Caki2 (cell line): ENCODE measurements at places on chromosomes 12 and 14. TPM values are rescaled to one million over a fixed set of nuclear protein-coding genes. Genes with fewer than 3 reads are reported as not detected.

DNA sequence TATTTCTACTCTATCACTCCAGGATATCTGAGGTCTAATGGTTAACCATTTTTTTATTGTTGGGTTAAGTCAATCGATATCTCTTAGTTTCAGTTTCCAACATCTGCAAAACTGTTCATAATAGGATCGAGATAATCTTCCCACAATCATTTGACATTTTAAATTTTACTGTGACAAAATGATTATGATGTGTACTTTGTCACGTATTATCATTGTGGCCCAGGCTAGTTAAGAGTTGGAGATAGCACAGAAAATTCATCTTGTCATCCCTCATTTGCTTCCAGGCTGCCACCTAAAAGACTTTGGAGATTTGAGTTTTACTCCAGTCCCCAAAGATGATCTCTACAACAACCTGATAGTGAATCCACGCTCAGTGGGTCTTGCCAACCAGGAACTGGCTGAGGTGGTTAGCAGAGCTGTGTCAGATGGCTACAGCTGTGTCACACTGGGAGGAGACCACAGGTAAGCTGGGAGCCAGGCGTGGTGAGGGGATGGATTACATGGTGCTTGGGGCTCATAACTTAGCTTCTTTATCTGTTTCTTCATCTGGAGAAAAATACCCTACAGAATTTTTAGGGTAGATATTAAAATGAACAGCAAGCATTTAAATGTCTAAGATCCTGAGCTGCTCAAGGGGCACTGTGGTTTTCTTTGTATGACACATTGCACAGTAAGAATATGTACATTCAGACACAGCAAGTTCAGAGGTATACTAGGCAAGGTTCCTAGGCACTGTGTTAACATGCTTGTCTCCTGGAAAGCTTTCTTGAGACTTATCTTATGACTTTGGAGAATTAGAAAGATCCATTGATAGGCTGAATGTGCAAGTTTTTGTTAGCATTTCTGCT lies 22.4 kb downstream of the ARG2 start:
- no peak for DNase-seq

The SMAGP gene
- 0.43 and 2.0 TPM in 2 replicates for total RNA-seq

GRCh38 chr12:126811391-126811790 lies 1455.6 kb upstream of the TMEM132C start:
- no peak for DNase-seq

GRCh38 chr12:59823567-59823966 lies 227.7 kb downstream of the SLC16A7 start:
- DNase-seq, result no peak

DNA sequence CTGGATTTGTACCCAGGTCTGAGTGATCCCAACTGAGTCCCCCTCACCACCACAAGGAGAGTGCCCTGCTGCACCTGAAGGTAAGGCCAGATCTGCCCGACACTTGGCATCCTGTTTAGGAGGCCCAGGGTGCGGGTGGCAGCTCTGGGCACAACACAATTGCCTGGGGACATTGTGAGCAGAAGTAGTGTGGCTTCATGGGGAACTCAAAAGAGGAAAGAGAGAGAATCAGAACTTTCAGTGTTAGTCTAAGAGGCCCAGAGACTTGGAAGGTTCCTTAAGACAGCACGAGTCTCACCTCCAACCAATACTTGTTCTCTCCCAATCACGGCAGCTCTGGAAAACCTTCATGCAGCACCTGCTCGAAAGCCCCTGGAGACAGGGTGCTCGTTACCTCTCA lies 6.6 kb upstream of the SLC8B1 start:
- no peak for DNase-seq

The TMPRSS12 gene
- total RNA-seq, result not detected in 2 replicates

DNA sequence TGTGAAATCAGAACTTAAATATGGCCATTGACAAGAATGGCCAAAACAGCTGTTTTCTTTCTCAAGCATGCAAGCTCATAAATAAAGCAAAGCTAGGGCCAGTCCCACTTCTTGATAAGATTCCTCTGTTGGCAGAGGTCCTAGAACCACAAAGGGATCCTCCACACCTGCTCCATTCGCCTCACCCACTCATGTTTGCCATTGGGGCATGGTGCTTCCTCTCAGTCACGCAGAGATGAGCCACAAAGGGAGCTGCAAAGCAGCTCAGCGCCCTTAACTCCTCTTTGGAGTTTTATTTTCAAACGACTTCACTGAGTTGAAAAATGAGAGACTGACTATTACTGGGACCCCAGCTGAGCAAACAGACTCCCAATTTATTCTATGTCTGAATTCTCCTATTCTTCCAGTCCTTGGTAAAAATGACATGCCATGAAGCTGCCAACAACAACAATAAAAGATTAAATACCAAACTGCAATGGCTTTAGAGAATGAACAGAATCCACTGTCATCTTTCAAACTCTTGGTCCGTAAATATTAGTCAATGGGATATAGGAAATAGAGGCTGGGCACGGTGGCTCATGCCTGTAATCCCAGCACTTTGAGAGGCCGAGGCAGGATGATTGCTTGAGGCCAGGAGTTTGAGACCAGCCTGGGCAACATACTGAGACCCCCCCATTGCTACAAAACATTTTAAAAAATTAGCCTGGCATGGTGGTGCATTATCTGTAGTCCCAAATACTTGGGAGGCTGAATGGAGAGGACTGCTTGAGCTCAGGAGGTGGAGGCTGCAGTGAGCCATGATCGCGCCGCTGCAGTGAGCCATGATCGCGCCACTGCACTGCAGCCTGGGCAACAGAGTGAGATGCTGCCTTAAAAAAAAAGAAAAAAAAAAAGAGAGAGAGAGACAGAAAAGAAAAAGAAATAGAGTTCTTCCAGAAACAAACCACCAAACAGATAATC lies 16.4 kb downstream of the MANSC1 start:
- peak; percentile 86 for DNase-seq

DNA sequence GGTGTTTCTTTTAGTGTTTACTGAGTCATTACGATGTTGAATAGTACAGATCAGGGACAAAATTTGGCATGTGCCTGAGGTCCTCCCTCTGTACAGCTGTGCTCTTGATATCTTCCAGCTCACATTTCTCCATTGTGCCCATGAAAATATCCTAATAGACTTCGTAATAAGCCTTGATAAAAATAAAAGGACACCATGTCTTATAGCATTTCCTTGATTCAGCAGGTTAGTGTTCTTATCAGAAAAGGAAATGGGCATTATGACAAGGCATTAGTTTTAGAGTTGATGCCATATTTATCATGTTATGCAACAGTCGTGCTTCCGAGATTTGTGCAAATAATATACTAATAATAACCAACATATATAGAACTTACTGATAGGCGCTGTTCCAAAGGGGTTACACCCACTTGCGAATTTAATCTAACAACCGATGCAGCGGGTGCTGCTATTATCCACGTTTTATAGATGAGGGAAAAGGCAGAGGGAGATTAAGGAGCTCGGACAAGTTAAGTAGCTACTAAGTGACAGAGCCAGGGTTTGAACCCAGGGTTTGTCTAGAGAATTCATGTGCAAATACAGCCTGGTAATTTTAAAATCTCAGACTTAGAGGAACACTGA lies 15.1 kb upstream of the WNK1 start:
- no peak for DNase-seq

DNA sequence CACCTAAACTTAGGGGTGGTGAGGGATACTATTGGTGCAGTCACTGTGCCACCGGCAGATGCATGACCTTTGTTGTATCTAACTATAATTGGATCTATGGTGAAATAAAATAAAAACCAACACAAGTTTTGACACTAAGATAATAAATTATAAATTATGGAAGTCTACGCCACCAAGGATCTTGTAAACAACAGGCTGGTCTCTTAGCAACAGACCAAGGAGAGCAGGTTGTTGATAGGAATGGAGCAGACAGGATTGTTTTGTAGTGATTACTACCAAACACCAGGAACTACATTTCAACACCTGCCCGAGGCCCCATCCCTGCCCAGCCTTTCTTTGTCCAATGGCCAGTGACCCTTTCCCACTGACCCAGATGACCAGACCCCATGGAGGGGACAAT lies 1178.0 kb downstream of the VRK1 start:
- no peak for DNase-seq

DNA sequence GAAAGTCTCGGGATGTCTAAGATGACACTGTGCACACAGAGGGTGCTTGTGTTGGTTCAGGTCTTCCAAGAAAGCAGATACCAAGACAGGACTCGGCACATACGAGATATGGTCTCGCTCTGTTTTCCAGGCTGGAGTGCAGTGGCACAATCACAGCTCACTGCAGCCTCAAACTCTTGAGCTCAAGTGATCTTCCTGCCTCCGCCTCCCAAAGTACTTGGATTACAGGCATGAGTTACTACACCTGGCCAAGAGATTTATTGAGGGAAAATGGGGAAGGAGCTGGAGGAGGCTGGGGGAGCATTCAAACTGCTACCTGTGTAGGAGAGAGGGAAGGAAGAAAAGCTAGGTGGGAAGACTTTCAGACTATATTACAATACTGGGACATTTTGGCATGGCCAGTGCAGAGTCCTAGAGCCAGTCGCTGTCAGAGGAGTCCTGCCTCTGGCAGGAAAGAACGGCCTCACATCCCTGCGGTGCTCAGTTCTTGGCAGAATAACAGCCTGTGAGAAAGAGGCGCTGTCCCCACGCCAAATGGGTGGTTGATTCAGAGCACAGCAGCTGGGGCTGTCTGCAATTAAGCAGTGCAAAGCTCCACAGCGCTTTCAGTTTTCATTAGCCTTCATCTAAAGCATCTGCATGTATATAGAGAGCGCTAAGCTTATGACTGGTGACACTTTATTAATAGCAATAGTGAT lies 18.3 kb downstream of the SLC17A8 start:
- DNase-seq, result no peak

GRCh38 chr12:42985506-42985905 lies 396.0 kb upstream of the PRICKLE1 start:
- DNase-seq, result no peak
